ENCODE measurements at places on chromosomes 1 and 21.
A peak's percentile ranks its signal among the peaks of the same experiment; 100 is the strongest.

DNA sequence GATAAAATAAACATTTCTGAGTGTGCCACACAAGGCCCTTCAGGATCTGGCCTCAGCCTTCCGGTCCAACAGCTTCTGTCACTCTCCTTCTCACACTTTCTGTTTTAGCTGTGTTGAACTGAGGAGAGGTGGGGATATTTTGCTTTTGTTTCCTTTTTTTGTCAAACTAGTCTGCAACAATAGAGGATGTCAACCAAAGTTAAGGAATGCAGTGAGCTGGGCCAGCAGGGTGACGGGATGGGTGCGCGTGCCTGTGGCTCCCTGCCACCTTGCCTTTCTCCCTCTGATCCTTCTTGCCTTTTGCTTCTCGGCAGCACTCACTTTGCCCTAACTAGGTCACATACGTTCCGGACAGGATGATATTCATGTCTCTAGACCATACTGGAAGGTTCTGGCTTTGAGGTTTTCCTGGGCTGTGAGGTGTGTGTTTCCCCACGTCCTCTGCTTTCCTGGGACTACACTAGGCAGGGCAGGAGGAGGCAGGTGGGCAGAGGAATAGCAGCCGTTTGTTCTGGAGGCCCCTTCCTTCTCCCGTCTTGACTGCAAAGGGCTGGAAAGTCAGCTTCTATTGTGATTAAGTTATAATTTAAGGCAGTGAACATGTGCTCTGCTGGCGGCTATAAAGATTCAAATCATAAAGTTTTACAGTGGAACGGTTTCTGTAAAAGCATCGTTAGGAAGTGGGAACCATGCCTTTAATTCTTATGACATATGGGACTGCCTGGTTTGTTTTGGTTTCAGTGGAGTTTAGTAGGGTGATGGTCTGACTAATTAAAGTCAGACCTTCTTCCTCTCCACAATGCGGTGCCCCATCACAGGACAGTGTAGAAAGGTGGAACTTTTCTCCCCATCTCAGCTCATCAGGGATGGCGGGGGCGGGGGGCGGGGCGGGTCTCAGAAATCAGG is 67.8 kb downstream of the RNF220 start:
- DNase-seq: no peak

GRCh38 chr1:26730695-26731094 is 34.9 kb downstream of the ARID1A start:
- DNase-seq: no peak

DNA sequence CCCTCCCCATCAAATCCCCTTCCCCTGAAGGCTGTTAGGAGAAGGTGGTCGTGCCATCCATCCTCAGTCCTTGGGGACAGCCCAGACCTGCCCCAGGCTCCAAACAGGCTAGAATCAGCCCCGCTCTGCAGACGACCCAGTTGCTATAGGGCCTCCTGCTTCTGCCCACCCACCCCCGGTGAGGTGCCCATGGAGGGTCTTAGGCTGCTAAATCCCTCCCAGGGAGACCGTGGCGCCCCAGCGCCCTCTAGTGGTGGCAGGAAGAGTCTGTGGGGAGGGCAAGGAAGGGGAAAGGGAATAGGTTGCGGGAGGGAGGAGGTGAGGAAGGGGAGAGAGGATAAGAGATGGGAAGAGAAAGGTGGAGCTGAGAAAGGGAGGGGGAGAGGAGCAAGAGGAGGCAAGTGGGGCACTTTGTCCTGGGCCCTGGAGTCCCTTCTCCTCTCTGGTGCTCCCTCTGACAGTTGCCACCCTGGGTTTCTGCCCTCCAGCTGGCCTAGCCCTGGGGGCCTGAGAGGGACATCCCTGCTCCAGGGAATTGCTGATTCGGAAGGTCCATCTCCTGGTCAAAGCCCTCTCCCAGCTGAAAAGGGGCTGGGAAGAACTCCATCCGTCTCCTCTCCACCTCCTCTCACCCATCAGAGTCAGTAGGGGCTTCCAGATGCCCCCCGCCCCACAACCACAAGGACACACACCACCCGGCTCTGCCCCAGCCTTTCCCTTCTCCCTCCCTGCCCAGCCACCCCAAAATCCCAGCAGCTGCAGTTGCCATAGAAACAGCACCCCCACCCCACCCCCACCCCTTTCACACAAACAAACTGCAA is 55.4 kb downstream of the CAMK2N1 start:
- no peak for DNase-seq

DNA sequence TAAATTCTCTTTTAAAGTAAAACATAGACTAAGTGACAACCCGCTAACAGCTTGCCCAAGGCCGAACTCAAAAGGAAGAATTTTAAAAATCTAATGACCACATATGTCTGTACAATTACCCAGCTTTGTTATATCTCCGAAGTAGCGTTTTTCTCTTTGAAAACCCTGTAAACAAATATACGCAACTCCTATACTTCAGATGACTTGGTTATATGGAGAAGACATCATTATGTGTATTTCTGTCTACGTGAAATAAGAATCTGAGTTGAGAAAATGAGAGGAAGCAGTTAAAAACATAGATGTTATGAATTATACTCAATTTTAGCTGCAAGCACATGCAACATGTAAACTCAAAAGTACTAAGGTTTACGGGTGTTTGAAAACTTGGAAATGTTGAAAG is 2.0 kb downstream of the PBX1 start:
- DNase-seq: no peak

- no peak for DNase-seq
Observed at GRCh38 chr21:36015045-36015444, 45.3 kb downstream of the SETD4 start.

DNA sequence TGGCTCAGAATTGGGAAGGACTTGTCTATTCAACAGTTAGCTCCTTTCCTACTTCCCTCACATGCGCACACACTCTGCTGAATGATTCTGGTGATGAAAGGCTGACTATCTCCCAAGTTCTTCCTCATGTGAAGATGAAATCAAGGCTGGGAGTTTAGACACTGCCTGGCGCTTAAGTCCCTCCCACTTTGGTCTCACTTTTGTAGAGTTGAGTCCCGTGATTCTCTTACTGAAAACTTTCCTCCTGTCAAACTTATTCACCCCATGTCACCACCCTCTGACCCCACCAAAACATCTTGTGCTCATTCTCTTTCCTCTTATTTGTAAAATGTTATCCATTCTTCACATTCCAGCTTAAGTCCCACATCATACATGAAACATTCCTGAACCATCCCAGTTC is 8.4 kb upstream of the MRPS6 start:
- DNase-seq: no peak

- peak; percentile 32 for DNase-seq
Observed at GRCh38 chr21:16125274-16125673, 395.5 kb downstream of the USP25 start.

GRCh38 chr1:245652660-245653427 is 498.1 kb downstream of the KIF26B start:
- DNase-seq: no peak

DNA sequence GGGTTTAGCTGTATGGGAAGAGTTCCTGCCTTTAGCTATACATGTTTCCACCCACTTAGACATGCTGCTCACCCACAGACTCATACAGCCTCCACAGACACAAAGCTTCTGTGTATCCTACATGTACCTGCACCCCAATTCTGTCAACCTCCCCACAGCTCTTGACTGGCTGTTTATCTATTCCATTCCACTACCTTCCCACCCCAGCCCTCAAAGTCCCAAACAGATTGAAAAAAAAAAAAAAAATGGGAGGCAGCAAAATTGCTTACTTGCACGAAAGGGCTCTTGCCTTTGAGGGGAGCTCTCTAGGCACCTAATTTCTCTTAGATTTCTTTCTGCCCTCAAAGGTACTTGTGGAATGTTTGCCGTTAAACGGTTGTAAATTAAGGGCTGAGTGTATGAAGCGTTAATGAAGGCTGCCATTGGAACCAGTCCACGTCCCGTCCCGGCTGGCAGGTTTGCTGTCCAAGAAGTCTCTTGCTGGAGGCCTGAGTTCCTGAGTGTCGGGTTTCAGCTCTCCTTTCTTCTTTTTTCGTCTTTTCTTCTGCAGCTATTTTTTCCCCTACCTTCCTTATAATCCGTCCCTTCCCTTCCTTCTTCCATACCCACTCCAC is 43.6 kb downstream of the PBX1 start:
- DNase-seq: peak; percentile 85

- no peak for DNase-seq
Observed at GRCh38 chr21:17796037-17796403, 23.1 kb downstream of the C21orf91 start.

DNA sequence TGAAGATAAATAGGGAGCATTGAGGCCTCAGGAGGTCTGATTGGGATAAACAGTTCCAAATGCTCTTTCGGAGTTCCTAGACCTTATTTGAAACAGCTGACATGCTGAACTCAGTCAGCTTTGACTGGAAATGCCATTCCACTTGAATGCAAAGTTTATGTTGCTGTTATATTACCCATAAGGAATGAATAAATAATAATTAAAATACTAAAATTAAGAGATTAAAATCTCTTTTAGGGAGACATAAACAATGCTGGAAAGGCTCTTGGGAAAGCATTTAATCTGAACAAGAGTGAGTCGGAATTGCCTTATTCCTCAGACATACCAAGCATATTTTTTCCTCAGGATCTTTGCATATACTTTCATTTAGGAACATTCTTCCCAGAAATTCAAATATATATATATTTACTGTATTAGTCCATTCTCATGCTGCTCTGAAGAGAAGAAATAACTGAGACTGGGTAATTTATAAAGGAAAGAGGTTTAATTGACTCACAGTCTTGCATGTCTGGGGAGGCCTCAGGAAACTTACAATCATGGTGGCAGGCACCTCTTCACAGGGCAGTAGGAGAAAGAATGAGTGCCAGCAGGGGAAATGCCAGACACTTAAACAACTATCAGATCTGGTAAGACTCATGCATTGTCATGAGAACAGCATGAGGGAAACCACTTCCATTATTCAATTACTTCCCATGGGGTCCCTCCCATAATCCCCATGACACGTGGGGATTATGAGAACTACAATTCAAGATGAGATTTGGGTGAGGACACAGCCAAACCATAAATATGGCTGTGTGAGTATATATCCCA is 318.2 kb upstream of the PLXNA2 start:
- DNase-seq: no peak

GRCh38 chr1:16122916-16123315 is 33.0 kb downstream of the EPHA2 start:
- DNase-seq: no peak

DNA sequence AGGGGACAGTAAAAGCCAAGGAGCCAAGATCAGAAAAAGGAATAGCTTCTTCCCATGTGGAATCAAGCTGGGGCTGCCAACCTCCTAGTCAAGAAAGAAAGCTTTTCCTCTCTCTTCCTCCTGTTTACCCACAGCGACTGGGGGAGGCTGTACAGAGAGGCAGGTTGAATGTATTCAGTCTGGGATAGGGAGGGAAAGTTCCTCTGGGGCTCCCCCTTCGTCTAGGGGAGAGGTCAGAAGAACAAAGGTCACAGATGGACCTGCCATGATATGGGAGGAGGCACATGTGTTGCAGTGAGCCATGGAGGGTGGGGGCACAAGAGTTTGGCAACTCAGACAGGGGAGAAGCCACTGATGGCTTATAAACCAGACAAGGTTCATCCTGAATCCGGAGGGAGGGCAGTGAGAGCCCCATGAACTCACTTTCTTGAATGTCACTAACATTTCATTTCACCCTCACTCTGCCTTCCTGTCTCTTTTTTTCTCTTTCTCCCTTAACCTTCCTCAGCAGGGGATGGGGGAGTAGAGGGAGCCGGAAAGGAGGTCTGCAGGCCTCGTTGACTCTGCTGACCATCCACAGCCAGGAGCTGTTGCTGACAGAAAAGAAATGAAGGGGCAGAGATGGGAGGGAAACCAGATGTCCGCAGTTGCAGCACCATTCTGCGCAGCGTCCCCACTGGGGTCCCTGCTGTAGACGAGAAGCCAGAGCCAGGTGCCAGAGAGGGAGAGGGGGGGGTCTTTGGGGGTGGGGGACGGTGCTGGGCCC is 61.1 kb downstream of the PLXNA2 start:
- DNase-seq: no peak

- DNase-seq: no peak
Observed at GRCh38 chr21:31870472-31871193, 2.2 kb upstream of the HUNK start.

DNA sequence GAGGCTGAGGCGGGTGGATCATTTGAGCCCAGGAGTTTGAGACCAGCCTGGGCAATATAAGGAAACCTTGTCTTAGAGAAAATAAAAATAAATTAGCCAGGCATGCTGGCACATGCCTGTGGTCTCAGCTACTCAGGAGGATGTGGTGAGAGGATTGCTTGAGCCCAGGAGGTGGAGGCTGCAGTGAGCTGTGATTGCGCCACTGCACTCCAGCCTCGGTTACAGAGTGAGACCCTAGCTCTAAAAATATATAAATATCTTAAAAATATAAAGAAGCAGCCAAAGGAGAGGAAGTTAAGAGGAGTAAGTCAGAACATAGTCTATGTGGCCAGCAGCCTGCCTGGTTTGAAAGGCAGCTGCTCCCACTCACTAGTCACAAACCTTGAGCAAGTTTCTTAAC is 4.5 kb upstream of the IL10RB start:
- no peak for DNase-seq

DNA sequence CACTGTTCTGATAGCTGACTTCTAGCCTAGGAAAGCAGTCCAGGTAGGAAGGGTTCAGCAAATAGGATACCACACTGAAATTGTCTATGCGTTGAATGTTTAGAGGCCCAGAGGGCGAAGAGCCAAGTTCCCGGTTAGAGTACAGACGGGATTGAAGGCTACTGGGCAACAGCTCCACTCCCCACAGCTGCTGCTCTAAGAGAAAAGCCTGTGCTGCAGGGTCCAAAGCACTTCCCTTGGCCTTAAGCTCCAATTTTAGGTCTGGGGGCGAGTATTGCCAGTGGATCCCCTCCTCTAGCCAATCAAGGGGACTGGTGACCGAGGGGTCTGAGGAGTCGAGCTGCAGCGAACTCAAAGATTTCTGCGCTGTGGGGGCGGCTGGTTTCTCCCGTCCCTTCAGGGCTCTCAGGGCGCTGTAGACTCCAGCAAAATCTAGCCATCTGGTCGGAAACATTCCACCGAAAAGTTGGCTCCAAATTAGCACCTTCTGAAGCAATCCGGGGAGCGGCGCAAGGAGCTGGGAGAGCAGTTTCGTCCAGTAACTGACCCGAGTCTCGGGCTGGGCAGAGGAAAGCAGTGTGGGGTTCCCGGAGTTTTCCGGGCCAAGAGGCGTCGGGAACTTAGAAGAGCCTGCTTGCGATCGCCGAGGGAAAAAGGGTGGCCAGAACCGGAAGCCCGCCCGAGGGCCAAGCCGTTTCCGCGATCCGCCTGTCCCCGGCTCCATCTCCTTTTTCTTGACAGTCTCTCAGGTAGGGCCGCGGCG is 748 bp downstream of the PPP1R15B start:
- DNase-seq: no peak

Data from NCI-H446 treated with DMSO at 0.1 percent for 48 hours (cell line).